C1 segment of cervical spinal cord (tissue), 14 donors: ENCODE measurements at places on chromosomes 4 and X.

DNA sequence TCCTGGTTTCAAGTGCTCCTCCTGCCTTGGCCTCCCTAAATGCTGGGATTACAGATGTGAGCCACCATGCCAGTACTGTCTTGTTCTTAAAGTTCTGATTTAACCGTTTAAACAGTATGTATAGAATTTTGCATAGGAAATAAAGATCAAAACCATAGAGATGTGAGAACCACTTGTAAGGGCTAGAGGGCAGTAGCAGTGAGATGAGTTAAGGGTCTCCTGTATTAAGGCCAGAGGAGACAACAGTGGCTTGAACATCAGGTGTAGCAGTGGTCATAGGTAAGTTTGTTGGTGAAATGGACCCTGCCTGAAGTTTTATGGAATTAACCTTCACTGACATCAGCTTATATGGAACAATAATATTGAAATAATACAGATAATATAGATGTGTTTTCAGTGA, 155.7 kb downstream of the SLC4A4 start:
- no peak for DNase-seq

GRCh38 chrX:110086916-110087484, 84.1 kb downstream of the TMEM164 start:
- DNase-seq: no peak

DNA sequence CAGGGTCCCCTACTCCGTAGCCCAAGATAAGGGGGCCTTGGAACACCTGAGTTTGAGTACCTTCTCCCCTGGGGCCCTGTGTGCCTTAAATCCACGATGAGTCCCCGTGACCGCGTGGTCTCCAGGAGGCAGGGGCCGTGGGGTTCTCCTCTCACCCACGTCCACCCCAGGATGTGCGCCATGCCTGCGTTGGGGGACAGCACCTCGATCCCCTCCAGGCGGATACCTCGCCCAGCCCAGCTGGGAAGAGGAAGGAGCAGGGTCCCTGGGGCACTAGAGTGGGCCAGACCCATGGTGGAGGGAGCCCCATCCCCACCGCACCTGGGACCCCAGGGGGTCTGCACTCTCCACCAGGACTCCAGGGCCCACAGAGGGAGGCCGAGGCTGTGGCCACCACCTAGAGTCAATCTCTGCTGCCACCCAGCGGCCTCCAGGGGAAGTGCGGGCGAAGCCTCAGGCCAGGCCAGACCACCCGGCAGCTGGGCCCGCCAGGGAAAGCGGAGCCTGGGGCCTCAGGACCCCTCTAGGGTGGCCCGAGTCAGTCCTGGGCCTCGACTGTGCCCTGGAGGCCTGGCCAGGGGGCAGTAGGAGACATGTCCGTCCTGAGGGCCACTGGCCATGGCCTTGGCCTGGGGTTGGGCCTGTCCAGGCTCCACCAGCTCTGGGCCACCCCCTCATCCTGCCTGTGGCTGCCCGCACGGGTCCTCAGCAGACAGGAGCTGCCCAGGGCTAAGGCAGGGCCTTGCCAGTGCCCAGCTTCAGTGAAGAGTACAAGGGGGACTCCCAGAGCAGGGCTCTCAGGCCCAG, 55.0 kb downstream of the FAM53A start:
- DNase-seq: no peak

DNA sequence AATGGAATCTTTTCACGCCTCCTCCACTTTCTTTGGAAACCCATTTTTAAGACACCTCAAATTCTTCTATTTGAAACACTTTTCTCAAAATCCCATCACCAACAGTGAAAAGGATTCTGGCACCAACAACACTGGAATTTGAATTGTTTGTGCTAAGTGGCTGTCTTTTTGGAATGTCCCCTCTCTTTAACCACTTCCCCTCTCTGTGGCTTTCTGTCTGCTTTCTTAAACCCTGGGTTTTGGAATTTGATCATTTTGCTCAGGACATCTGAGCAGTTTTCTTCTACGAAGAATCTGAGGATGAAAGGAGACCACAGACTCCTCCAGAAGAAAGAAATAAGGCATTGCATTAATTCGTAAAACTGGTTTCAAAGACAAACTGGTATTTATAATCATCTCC, 89.0 kb downstream of the MXRA5 start:
- DNase-seq: no peak

- peak; percentile 60 for DNase-seq
Measured at GRCh38 chrX:40176351-40177116, 78.8 kb upstream of the BCOR start.

DNA sequence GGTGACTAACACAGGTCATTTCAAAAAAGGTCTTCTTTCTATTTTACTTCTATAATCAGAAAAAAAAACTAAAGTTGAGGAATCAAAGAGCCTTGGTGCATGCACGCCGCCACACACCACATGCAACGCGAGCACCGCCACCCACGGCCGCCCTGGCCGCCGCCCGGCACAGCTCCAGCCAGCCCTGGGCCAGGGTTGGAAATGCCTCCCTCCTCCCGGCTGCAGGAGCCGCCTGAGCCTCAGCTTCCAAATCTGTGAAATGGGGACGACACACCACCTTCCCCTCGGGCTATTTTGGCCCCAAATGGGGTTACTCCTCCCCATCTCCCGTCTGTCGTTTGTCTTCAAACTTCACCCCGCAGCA, 39.7 kb upstream of the MAN2B2 start:
- DNase-seq: no peak

DNA sequence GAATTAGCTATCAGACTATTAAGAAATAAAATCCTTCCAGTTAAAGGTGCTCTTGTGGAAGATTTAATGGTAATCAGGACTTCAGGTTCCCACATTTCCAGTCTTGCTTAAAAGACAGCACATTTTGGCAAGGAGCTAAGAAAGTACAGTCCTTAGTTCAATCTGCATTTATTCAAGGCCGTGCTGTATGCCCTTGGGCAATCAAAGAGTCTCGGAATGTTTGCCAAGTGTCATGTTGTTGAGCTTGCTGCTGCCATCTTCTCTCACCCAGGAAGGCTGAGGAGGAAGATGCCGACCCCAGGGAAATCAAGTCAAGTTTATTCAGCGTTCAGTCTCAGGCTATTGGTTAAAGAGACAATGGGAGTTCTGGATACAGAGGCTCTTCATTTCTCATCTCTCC, 388.1 kb upstream of the IGFBP7 start:
- DNase-seq: no peak

- no peak for DNase-seq
Measured at GRCh38 chr4:168852933-168853713, 156.9 kb downstream of the CBR4 start.

DNA sequence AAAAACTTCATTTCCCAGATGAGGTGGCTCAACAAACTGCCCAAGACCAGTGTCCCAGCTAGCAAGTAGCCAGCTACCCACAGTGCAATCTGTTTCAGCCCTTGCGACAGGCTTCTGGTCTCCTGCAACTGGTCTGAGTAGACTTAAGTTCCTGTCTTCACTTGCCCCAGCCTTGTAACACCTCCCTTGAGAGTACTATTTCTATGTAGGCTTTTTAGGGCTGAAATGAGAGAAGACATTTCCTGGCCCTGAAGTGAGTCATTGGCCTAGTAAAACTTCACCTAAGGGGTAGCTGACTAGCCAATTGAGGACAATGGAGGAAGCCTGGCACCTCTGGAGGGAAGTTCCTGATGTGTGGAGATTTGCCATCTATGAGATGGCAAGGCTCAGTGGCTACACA, 80.1 kb upstream of the STIM2 start:
- no peak for DNase-seq
